ENCODE measurements at places on chromosomes 5 and 9. TPM values are rescaled to one million over a fixed set of nuclear protein-coding genes. Genes with fewer than 3 reads are reported as not detected.

DNA sequence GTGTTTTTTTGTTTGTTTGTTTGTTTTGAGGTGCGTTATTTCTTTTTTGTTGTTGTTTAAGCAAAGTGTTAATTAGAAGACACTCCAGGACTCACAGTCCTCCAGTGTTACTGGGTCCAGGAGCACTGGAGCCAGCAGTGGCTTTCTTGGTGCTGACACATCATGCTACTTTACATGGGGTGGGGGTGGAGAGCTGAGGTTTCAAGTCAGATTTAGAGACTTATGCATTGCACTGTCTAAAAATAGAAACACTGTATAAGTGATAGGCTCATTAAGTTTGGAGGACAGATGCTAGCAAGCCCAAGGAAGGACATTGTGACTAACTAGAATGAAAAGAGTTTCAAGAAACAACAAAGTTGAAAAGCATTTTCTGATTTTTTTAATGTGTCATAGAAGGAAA, 2209.2 kb downstream of the MAT2B start:
- no peak for DNase-seq

- DNase-seq, result no peak
Measured at GRCh38 chr9:94911211-94911610, 184.7 kb downstream of the AOPEP start.

DNA sequence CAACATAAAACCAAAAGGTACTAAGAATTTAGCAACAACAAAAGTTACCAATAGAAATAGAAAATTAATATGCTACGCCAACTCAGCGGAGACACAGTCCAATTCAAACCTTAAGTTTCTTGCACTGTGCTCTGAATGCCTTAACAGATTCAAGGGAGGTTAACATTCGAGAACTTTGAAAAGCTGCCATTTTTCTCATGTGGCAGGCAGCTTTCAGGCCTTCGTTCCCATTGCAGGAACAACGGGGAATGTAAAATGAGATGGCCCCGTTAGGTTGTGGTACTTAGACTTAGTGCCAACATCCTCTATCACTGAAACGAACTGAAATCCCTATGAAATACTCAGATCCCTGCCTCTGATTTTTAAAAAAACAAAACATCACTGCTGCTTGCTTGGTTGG, 22.4 kb downstream of the FNBP1 start:
- no peak for DNase-seq

DNA sequence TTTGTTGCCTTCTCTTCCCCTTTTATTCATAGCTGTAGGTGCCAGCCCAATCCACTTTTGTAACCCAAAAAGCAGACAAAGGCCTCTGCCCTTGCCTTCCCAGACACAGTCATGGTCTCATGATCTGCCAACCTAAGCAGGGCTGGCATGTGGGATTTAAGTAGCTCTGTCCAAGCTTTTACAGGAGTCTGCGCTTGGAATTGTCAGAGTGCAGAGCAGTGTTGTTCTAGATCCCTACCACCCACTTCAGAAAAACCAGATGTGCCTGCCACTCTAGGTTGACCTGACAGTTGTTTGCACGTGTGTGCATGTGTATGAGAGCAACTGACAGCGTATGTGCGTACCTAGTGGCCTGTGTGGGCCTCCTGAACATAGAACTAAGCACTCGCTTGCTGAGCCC, 87.8 kb upstream of the SPRY4 start:
- no peak for DNase-seq

DNA sequence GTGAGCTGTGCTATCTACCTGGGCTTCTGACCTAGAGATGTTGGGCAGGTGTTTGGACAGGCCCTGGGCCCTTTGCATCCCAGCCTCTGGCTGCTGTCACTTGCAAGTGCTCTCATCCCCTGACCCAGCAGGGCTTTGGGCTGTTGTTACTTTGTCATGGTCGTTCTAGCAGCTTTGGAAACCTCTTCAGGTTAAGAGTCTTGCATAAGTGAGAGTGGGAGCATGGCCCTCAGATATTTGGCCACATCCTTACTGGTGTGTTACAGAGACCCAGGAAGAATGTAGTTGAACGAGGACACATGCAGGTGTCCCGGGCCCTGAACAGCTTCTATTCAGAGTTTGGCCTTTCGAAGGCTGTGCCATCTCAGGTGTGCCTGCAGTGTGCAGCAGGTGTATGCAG, 4.5 kb downstream of the TENT4A start:
- DNase-seq, result no peak

GRCh38 chr5:113293975-113294310, 140.8 kb downstream of the TSSK1B start:
- DNase-seq, result peak; percentile 65

GRCh38 chr5:77859306-77859705, 83.2 kb upstream of the TBCA start:
- DNase-seq, result peak; percentile 54

Gene PCDHB11
- 0.38 TPM for total RNA-seq

Gene SLC6A19
- not detected for total RNA-seq

Gene CDC25C
- 5.9 TPM for total RNA-seq
